Left renal pelvis (tissue), 4 donors: ENCODE measurements at places on chromosomes 16 and 17.

DNA sequence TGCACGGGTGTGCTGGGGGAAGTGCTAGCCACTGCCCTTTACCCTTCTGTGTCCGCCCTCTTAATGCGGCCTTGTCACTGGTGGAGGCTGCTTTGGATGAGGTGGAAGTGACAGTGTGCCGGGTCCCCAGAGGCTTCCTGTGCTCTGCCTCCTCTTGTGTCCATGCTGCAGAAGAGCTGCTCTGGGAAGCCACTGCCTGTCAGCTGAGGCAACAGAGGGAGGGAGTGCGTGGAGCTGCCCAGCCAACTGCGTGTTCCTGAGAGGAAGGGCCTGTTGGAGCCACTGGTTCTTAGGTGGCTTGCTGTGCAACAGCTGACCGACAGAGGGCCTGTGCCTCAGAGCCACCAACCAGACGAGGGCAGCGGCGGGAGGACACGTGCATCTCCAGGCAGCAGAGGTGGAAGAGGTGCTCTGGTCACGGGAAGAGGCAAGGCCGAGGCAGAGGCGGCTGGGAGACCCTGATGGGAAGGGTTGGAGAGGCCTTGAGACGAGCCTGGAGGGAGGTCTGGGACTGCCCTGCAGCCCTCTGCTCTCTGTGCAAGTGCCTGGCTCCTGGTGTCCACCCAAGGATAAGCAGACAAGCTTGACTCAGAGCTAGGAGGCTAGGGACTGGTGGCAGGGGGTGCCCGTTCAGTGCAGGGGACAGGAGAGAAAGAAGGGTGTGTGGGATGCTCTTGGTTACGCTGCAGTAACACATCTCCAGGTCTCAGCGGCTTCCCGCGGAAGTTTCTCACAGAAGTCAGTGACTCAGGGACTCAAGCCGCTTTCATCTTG lies 25.4 kb downstream of the B9D1 start:
- no peak for DNase-seq

DNA sequence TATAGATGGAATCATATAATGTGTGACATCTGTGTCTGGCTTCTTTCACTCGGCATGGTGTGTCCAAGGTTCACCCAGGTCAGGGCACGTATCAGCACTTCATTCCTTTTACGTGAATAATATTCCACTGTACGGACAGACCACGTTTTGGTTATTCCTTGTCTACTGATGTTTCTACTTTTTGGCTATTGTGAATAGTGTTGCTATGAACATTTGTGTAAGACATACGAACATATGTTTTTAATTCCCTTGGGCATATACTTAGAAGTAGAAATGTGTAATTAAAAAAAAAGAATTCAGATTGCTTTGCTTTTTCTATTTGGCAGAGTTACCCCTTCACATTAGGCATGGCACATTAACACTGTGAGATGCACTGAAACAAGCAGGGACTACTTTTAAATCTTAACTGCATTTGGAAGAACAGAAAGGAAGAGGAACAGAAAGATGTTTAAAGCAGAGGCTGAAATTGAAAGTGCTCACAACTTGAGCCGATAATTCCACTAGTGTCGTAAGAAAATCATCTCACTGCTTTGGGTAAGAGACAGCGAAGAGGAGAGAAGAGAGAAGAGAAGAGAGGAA lies 105.3 kb downstream of the VPS53 start:
- DNase-seq, result no peak

DNA sequence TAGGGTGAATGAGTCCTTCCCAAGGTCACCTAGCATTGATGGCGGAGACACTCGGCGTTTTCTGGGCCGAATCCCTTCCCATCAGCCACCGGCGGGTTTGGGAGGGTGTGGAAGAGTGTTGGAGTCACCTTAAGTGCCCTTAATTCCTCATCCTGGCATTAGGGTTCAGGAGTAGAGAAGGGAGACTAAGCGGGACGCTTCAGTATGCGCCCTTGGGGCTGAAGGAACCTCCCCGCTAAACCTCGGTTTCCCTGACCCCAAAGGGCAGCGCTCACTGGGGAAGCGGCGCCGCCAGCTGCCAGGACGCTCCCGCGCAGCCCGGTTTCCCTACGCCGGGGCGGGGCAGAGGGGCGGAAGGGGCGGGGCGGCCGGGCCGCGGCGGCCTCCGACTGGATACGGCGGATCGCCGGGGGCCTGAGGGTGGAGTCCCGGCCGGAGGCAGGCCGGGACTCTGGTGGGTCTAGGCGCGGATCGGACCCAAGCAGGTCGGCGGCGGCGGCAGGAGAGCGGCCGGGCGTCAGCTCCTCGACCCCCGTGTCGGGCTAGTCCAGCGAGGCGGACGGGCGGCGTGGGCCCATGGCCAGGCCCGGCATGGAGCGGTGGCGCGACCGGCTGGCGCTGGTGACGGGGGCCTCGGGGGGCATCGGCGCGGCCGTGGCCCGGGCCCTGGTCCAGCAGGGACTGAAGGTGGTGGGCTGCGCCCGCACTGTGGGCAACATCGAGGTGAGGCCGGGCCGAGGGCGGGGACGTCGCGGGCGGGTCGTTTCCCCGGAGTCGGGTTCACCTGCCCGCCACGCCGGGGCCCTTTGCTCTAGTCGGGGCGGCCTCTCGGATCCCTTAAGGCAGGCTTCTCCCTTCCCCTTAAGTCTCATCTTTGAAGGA lies at the start of gene DHRS11:
Gene DHRS11 (plus strand): TSS at position 446 of the 882 bp plus-strand sequence. CDS start 131 bp downstream, at position 577.
- no peak for DNase-seq

DNA sequence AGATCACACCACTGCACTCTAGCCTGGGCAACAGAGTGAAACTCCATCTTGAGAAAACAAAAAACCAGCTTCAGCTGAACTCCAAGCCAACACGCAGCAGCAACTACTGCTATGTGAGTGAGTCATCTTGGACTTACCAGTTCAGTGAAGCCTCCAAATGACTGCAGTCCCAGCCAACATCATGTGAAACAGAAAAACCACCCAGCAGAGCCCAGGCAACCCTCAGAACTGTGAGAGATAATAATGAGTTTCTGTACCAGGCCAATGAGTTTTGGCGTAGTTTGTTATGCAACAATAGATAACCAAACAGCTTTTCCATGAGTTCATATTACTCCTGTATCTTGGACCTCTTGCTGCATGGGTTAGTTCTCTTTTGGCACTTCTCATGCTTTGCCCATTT lies 23.3 kb downstream of the PHF12 start:
- DNase-seq, result no peak

DNA sequence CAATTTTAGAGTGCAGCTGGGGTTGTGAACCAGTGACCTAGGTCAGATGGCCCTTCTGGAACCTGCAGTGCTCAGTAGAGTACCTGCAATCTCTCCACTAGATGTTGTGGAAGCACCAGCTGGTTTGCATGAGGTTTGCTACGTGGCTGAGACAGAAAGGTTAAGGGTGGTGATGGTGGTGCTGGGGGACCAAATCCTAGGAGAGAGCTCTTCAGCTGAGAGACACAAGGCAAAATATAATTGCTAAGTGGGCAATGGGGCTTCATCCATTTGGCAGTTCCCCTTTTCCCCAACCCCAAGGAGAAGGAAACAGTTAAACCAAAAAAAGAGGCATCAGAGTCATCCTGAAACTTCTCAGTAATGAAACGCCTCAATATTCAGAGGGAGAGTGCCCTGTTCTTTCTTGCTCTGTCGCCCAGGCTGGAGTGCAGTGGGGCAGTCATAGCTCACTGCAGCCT lies 13.9 kb downstream of the ITPRIPL2 start:
- DNase-seq, result no peak

- DNase-seq, result no peak
Measured at GRCh38 chr16:82395212-82395611, 225.2 kb upstream of the MPHOSPH6 start.

- DNase-seq, result no peak
Measured at GRCh38 chr17:72922219-72922618, 170.3 kb downstream of the SLC39A11 start.

GRCh38 chr16:46836534-46837530 lies 5.9 kb upstream of the C16orf87 start:
- no peak for DNase-seq

DNA sequence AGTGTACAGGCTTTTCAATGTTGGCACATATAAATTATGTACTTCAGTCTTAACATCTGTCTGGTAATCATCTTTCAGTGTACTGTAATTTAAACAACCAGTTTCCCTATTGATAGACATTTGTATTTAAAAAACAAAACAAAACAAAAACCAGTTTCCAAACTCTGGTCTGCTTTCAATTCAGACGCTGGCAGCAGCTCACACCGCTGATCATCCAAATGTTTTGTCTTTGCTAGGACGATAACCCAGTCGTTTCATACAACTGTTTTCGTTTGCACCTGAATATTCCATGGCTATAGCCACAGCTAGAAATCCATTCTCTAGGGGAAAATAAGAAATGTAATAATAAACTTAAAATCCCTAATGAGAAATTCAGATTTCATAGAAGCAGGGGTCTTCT lies 47.8 kb downstream of the RBFOX1 start:
- no peak for DNase-seq

DNA sequence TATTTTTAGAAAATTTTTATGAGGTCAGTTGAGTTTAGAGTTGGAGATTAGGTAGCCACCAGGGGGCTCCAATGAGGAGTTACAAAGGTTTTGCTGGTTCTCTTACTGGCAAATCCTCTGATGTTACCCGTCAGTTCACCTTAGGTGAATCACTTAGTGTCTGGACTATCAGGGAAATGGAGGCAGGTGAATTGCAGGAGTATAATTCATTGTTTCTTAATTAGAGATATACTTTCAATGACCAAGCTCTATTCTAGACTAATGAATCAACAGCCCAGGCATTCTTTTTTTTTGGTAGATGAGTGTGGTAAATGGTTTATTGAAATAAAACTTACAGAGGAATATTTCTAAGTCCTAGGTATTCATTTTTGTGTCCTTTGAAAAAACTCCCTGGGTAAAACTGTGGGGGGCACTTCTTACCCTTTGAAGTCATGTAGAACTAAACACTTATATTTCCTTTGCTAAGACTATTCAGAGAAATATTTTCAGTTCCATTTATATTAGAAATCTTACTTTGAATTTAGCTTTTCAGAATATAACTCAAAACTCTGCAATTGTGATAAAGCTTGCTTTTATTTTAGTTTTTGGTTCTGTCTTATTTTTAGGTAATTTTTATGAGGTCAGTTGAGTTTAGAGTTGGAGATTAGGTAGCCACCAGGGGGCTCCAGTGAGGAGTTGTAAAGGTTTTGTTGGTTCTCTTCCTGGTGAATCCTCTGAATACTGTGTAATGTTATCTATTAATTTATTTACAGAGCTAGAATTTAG lies 17.7 kb downstream of the PSMD11 start:
- no peak for DNase-seq

- no peak for DNase-seq
Measured at GRCh38 chr17:36597226-36597625, 4.2 kb upstream of the MRM1 start.

- no peak for DNase-seq
Measured at GRCh38 chr16:20903899-20904506, 3.4 kb downstream of the LYRM1 start.

DNA sequence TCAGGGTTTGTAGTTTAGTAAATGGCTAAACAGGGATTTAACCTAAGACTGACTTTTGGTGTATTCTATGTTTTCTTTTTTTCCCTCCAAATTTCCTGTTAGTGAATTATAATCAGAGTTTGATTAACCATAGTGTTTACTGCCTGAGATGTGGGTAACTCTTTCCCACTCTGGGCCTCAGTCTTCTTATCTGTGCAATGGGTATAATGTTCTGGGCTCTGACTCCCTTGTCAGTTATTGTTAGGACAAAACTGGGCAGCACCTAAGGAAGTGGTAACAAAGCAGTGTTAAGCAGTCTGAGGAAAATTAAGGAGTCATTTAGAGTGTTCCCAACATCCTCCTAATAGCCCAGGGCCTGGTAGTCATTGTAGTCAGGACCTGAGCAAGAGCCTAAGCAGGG lies 206.4 kb upstream of the N4BP1 start:
- no peak for DNase-seq

DNA sequence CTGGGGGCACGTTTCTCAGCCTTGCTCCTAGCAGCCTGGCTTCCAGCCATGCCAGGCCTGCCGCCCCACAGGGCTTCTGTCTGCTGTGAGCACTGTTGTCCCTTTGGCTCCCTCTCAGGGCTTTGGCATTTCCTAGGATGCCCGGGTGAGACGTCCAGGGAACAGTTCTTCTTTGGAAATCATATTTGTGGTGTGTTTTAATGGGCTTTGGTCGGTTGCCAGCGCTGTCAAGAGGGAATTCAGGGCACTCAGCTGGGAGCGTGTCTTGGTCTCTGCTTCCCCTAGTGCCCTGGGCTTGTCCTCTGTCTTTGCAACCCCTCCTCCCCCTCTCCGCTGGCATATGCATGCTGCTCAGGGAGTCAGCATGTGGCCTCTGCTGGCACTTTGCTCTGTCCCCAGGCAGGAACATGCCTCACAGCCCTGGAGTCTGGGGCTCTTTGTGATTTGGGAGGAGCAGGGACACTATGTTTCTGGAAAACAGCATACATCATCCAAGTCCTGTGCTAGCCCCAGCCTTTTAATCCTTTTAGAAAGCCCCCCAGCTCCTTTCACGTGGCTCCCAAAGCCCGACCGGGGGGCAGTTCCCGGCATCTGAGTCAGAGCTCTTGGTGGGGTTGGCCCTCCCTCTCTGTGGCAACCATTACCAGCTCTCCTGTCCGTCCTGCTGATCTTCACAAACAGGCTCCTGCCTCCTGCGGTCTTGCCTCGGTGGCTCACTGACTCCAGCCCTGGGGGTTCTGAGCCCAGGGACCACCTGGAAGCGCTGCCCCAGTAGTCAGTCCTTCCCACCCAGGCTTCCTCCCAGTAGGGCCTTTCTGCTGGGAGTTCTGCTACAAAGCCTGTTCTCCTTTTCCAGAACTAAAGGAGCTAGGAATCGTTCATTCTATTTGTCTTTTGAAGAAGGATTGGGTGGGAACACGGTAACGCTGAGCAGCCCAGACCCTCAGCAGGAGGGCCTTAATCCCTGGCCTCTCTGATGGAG lies 26.7 kb downstream of the SAP30BP start:
- no peak for DNase-seq

DNA sequence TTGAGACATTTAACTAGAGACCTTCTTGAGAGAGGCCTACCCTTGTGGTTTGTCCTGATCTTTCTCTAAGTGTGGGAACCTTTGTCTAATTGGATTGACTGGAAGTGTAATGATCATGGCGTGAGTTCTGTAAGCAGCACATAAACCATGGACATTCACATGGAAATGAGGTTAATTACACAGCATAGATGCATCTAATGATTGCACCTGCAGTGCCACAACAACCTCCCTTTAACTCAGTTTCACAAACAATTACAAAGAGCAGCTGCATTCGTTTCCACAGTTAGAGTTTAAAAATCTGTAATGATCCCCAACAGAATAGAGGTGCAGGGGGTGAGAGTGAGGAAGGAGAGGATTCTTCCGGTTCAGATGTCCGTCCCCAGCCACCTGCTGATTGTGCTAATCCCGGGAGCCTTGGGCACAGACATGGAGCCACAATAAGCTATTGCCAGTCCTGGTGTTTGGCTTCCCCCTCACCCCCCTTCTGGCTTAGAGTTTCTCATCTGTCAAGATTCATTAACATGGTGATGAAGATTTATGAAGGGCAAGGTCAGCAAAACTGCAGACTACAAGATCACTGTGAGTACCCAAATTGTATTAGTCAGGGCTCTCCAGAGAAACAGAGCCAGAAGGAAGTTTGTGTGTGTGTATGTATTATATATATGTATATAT lies 659.2 kb upstream of the SOX9 start:
- no peak for DNase-seq

DNA sequence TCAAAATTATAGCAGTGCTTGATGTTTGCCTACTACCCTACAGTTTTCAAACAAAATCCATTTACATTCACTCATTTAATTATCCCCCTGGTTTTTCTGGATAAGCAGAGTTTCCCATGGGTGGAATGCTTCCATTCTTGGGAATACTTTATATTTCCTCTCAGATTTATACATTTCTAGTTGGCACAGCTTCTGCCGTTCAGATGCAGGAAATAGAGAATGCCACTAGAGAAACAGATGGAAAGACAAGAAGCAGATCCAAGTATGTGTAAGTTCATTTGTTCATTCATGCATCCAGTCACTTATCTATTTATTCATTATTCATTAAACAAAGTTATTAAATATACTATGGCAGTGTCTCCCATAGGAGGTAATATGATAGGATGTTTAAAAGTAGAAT lies 65.0 kb upstream of the CACNG5 start:
- DNase-seq, result no peak
